NCI-H1105 (cell line): ENCODE measurements at places on chromosomes 11 and 22.

GRCh38 chr11:97908354-97908753 is 1112.4 kb upstream of the CNTN5 start:
- no peak for DNase-seq

- DNase-seq = no peak
These were observed 102.6 kb downstream of the TMPRSS5 start for GRCh38 chr11:113603277-113604059.

GRCh38 chr11:103499710-103500340 is 390.6 kb downstream of the DYNC2H1 start:
- DNase-seq = no peak

- no peak for DNase-seq
These were observed 13.8 kb upstream of the SLC39A13 start for GRCh38 chr11:47394322-47395222.

DNA sequence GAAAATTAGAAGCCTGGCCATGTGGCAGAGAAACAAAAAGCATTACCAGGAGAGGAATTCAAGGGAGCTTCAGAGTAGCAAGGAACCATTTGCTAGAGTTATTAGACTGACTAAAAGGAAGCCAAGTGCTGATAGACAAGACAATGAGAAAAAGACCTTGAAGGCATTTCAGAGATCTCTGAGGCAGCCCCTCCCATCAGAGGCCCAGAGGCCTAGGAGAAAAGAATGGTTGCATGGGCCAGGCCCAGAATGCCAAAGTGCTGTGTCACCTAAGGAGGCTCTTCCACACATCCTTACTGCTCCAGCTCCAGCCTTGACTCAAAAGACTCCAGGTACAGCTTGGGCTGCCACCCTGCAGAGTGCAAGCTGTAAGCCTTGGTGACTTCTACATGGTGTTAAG is 61.8 kb upstream of the POU2AF2 start:
- no peak for DNase-seq

DNA sequence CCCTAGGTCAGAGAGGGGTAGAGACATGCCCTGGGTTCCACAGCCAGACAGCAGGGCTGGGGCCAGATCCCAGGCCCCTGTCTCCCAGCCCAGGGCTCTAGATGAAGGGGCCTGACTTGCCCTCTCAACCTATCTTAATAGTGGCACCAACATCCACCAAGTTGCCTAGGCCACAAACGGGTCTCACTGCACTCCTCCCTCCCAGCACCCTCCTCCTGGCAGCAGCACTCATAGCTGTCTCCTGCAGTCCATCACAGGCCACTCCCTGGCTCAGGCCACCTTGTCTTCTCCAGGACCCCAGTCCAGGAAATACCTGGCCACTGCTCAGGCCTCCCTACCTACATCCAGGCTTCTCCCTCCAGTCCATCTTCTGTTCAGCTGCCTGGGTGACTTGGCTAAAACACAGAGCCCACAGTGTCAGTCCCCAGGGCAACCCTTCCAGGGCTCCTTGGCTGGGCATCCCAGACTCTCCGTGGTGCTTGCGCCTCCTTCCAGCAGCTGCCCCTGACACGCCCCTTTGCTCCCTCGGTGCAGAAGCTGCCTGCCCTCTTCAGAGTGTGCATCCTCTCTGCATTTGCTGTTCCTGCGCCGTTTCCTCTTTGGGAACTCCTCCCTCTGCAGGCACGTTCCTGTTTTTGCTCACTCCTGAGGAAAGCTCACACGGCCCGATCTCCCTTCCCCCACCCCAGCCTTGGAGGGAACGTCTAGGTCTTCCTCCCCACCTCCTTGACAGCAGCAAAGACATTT is 40.5 kb downstream of the LRRC32 start:
- DNase-seq = no peak

- peak; percentile 6 for DNase-seq
These were observed 1286.5 kb upstream of the TENM4 start for GRCh38 chr11:80727315-80727714.

DNA sequence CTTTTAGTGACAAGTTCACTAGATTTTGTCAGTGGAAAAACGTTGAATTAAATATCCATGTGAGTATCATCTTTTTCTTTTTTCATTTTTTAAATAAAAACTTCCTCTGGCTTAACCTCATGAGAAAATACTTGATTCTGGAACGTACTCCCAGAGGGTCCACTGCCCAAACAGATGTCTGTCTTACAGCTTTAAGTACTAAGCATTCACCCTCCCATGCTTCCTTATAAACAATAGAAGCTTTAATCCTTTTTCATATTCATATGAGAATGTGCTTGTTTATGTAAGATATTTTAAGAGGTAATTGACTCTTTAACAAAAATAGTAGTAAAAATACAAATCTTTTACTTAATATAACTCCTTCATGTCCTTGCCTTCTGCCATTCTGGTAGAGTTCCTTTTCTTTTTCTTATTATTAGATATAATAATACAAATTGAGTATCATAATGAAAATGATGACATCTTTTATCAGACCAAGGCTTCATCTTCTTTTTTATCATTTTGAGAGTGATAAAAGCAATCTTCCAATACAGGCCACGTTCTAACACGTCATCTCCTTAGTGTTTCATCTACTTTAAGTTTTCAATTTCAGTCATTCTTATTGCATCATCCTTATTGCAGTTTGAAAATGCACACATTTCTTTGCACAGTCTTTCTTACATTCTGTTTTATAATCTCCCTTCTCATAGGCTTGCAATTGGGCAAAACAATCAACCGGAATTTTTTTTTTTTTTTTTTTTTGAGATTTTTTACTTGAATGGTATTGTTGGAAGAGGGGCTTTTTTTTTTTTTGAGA is 69.5 kb upstream of the MYO18B start:
- no peak for DNase-seq

DNA sequence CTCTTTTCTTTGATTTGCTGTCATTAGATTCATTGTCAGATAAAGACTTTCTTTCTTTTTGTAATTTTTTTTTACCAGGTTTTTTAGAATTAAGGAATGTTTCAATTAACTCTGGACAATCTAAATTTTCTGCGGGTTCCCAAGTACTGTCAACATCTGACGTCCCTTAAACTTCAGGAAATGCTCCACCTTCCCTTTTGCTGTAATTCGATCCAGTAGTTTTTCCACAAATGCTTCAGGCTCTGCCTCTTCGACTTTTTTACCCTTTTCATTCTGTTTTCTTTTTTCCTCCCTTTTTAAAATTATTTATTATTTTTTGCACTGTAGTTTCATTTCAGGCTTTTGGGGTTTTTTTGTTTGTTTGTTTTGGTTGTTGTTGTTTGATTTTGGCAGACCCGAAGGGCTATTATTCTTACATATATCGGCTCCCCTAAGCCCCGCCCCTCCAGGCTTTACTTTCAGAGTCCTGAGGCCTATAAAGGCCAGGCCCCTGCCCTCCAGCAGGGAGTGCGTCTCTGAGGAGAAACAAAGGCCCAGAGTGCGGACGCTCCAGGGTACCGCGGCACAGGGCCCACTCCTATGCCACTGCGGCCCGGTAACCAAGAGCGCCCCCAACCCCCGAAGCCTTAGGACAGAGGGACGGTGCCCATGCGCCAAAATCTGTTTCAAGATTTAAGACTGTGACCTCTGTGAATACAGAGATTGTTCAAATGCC is 116.4 kb downstream of the TYR start:
- DNase-seq = no peak

DNA sequence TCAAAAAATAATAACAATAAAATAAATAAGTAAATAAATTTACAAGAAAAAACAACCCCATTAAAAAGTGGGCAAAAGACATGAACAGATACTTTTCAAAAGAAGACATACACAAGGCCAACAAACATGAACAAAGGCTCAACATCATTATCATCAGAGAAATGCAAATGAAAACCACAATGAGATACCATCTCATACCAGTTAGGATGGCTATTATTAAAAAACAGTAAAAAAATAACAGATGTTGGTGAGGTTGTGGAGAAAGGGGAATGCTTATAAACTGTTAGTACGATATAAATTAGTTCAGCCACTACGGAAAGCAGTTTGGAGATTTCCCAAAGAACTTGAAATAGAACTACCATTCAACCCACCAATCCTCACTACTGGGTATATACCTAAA is 44.6 kb downstream of the PRCP start:
- no peak for DNase-seq

DNA sequence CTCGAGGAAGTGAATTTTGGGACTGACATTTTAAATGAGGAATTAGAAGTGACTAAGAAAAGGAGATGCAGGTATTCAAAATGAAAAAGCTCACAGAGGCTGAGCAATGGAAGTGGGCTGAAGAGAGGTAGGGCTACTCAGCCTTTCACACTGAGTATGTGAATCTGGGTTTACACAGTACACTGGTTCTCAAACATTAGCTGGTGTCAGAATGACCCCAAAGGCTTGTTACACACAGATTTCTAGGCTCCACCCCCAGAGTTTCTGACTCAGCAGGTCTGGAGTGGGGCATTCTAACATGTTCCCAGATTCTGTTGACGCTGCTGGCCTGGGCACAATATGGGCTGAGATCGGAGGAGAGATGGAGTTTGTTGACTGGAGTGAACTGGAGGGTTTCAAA is 32.8 kb downstream of the CADM1 start:
- no peak for DNase-seq

- no peak for DNase-seq
These were observed 18.6 kb downstream of the TSKU start for GRCh38 chr11:76801736-76802135.

DNA sequence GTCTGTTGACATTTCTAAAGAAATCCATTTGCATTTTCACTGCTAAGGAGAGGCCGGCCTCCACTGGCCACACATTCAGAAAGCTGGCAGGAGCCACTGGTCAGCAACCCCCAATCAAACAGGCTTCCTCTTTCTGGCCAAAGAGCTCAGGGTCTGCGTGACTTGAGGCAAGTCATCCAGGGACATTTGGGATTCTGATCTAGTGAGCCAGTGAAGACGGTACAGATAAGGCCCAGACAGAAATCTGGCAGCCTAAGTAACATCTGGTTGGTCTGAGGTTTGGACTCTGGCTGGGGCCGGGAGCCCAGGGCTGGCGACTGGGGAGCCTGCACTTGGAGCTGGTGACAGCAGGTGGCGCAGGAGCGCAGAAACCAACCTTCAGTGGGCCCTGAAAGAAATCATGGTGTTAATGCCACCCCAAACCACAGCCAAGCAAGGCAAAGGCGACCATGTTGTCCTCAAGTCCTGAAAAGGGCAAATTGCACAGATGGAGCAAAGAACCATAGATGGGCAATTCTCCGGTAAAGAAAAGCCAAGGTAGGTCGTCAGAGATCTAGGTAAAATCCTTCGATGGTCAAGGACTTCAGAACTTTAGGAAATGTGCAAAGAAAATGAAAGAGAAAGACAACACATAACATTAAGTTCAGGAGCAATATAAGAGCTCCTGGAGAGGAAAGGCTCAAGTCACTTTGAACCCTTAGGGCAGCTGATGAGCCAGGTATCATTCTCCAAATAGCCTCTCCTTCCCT is 99.4 kb upstream of the BLID start:
- peak; percentile 66 for DNase-seq

- no peak for DNase-seq
These were observed 23.3 kb upstream of the ACR start for GRCh38 chr22:50714631-50715179.

- no peak for DNase-seq
These were observed 38.3 kb upstream of the GNB1L start for GRCh38 chr22:19892925-19893324.

GRCh38 chr11:115848611-115849010 is 344.4 kb upstream of the CADM1 start:
- no peak for DNase-seq

DNA sequence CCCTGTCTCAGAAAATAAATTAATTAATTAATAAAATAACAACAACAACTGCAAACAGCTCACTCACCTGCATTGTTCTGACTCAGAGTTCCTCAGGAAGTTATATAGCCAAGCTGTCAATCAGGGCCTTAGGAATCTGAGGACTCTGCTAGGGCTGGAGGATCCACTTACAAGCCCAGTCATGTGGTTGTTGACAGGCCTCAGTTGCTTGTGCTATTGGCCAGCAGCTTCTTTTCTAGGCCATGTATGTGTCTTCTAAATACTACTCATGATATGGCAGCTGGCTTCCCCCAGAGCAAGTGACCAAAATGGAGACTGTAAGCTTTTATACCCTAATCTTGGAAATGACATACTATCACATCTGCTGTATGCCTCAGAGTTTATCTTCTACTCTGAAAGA is 20.8 kb upstream of the ATP5MG start:
- no peak for DNase-seq

GRCh38 chr11:113967361-113967760 is 7.5 kb upstream of the HTR3A start:
- no peak for DNase-seq

GRCh38 chr11:36443661-36444060 is 66.4 kb downstream of the TRAF6 start:
- DNase-seq = no peak

- DNase-seq = no peak
These were observed 3.0 kb upstream of the MS4A7 start for GRCh38 chr11:60375316-60375715.

DNA sequence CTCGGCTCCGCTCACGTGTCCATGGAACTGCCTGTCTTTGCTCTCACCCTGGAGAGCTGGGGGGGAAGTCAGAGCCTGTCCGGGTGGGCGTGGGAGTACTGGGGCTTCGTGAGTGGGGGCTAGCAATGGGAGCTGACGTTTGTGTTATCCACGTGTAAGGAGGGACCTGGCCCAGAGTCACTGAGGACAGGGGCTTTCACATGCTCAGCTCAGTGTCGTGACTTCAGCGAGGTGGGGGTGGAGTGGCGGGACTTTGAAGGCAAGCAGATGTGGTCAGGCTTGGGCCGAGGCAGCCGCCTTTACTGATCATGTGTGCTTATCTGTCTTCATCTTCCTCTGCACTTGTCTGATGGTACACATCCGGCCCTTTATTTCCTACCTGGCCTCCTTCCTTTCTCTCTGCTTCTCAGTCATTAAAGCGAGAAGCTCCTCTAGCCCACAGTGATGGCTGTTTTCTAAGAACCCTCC is 113.1 kb upstream of the NNMT start:
- no peak for DNase-seq

DNA sequence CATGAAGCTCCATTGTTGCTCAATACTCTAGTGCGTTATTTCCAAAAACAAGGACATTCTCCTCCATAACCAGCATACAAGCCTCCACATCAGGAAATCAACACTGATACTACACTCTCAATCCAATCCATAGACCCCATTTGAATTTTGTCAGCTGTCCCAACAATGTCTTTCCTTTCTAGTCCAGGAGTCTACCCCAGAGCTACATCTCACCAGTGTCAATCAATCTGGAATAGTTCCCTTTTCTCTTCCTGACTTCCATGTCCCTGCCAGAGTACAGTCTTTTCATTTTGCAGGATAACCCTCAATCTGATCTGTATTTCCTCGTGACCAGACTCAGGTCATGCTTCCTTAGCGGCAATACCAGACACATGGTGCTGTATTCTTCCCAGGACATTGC is 43.0 kb downstream of the TCF20 start:
- DNase-seq = no peak

- no peak for DNase-seq
These were observed 1073.0 kb downstream of the BRD1 start for GRCh38 chr22:48754611-48755058.

- DNase-seq = peak; percentile 75
These were observed 4.4 kb downstream of the KCNJ11 start for GRCh38 chr11:17384002-17384511.

DNA sequence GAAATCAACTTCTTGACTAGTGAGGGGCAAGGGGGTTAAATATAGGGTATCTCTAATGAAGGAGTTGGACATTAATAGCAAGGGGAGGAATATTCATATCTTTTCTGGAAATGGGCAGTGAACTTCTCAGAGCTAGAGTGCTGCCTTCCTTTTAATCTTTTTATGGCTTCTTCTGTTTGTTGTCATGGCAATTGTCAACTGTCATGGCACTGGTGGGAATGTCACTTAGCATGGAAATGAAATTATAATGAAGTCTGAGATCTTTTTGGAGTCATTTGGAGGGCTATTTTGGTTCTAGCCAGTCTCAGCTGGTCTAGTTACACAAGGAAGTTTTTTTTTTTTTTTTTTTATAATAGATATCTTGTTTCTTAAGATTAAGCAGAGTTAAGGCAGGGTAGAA is 250.2 kb downstream of the AASDHPPT start:
- DNase-seq = no peak
